ENCODE measurements at places on chromosomes 6 and 20.
A peak's percentile ranks its signal among the peaks of the same experiment; 100 is the strongest.

- DNase-seq = no peak
Observed at GRCh38 chr6:73968221-73968757, 272.3 kb downstream of the CD109 start.

GRCh38 chr20:23151885-23152284 lies 65.8 kb upstream of the CD93 start:
- no peak for DNase-seq

DNA sequence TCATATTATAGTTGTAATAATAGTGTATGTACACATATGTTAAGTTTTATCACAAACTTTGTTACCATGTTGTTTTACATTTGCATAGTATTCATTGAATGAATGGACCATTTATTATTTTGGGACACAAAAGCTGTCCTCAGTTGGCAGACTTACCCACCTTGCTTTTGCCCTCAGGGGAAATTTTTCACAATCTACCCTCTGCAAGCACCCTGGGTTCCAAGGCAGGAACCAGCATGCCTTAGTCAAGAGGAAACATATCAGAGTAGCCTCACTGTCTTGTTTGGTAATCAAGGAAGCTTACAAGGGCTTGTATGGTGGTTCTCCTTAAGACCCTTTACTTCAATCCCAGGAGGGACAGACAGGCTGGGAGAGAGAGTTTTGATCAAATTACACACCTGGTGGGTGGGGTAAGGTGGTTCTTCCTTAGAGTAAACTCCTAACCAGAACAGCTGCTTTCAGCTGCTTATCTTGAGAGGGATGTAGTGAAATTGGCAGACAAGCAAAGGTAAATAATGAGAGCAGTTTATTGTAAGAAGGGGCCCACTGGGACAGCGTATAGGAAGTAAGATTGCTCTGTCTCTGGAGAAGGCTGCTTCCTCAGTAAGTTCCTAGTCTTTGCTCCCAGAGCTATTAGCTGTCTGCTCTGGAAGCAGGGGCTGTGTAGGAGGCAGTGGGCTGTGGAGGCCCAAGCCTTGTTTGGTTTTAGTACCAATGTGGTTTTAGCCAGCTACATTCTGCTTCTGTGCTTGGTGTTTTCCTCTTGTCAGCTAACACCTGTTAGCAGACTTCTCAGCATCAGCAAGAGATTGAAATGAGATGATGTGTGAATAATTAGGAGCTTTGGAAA lies 31.1 kb downstream of the BRPF3 start:
- peak; percentile 53 for DNase-seq

DNA sequence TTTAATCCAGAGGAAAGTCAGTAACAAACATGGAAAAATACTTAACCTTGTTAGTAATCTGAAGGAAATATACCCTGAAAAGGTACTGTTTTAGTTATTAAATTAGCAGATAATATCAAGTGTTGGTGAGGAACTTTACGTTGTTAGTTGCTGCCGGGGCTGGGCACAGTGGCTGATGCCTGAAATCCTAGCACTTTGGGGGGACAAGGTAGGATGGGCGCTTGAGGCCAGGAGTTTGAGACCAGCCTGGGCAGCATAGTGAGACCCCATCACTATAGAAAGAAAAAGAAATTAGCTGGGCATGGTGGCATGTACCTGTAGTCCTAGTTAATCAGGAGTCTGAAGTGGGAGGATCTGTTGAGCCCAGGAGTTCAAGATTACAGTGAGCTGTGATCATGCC lies 72.7 kb upstream of the DYNLRB1 start:
- DNase-seq = no peak

DNA sequence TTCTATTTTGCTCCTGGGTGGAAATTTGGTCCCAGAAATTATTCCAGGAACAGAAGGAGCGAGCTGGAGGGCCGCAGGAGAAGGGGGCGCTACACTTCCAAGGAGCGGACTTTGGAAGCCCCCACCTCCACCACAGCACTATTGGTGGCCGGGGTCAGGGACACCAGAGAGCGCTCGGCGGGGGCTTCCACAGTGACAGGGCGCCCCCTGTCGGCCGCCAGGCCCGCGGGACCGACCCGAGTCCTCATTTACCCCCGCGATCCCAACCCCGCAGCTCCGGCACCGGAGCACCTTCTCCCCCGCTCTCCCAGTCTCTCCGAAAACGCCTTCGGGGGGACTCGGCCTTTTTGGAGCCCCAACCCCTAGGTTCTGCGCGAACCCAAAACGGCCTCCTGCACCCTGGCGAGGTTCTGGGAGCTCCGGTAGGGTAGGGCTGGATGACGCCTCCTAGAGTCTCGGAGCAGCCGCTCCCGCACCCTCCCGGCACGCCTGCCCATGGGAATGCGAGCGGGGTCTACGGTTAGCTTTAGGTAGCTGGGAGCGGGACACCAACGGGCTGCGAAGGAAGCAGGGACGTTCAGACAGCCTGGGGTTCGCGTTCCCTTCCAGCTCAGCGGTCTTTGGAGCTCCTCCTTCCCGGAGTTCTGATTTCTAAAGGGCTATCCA lies 2.4 kb upstream of the FOXA2 start:
- DNase-seq = no peak

DNA sequence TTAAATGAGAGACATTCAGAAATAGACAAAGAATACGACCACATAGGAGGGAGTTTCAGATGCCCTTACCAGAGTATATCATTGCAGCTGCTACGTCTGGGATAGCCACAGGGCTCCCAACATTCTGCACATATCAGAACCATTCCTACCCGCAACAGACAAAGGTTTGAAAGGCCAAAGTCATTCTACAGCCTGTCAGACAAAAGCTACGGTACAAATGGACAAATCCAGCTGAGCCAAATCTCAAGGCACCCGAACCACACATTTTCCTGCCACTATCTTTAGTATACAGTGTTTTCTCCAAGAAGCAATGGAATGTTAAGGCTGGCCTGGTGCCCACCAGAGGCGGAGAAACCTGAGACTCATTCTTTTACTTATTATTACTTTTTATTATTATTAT lies 30.5 kb upstream of the LYRM2 start:
- no peak for DNase-seq

- no peak for DNase-seq
Observed at GRCh38 chr20:61161726-61162390, 90.2 kb upstream of the CDH4 start.

GRCh38 chr6:167763056-167763944 lies 63.4 kb upstream of the AFDN start:
- DNase-seq = no peak

DNA sequence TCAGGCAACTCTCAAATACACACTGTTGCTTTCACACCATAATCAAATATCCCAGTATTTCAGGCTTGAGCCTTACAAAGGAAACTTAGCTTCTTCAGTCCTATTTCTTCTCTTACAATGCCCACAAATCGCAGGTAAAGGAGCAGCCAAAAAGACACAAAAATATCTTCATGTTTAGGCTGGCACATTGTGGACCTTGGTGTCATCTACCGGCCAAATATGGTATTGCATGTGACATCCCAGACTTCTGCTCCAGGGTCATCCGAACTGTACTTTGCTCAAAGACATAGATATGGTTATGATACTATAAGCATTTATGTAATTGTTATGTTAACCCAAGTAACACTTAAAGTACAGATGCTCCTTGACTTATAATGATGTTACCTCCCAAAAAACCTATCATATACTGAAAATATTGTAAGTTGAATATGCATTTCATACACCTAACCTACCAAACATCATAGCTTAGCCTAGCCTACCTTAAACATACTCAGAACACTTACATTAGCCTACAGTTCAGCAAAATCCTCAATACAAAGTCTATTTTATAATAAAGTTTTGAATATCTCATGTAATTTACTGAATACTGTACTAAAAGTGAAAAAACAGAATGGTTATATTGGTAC lies 4.6 kb downstream of the OR2H2 start:
- DNase-seq = peak; percentile 9

GRCh38 chr20:11686820-11687543 lies 230.7 kb upstream of the BTBD3 start:
- DNase-seq = peak; percentile 69

DNA sequence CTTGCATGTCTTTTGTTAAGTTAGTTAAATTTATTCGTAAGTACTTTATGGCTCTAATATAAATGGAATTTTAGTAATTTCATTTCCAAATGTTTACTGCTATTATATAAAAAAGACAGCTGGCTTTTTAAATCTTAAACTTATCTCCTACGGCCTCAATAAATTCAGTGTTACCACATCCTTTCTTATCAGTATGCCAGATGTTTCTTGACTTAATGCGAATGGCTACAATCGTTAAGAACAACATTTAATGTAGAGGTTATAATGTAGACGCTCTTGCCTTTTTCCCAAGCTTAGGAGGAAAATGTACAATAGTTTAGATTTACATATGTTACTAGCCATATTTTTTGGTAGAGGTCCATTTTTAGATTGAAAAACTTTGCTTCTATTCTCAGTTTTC lies 659.4 kb downstream of the TENT5A start:
- no peak for DNase-seq

DNA sequence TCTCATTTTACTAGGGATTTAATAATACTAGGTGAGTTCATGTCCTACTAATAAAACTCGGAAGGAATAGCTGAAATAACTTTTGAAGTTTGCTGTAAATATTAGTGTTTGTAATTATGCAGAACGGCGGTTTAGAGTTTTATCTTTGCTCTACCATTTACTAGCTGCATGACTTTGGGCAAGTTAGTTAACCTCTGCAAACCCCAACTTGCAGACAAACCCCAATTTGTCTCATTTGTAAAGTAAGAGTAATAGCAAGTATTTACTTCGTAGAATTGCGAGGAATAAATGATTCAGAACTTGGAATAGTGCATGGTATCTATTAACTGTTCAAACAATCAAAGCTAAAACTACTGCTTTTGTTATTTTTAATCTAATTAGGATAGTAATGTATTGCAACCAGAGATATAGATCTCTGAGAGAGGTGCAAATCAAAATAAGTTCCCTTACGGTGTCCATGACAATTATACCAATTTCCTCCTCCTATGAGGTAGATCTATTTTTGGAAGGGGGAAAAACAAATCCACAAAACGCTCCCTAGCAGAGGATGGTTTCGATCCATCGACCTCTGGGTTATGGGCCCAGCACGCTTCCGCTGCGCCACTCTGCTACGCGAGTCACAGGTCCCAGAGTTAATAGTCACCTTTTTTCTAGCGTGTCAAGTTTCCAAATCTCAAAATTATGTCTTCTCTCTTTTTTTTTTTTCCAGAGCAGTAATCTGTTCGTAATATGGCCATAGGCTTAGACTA lies 35.1 kb upstream of the BTN3A2 start:
- DNase-seq = peak; percentile 59

DNA sequence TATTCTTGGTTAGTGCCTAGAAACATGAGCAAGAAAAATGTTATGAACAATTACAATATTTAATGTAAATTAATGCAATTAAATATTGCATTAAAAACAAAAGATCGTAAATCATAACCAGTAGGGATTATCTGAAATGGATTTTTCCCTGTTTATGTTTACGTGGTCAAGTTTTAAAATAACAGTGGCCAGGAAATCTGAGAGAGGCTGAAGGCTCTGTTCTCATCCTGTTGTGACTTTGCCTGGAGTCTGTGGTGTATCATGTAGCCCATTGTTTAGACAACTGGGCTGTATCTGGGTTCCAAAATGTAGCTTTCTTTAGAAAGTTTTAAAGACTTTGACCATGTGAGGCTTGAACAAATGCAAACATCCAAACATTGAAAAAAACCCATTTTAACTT lies 2.4 kb downstream of the MYO6 start:
- no peak for DNase-seq

All from NCI-H2029 treated with DMSO at 0.1 percent for 48 hours (cell line).